ENCODE measurements at places on chromosomes 1 and 21.

DNA sequence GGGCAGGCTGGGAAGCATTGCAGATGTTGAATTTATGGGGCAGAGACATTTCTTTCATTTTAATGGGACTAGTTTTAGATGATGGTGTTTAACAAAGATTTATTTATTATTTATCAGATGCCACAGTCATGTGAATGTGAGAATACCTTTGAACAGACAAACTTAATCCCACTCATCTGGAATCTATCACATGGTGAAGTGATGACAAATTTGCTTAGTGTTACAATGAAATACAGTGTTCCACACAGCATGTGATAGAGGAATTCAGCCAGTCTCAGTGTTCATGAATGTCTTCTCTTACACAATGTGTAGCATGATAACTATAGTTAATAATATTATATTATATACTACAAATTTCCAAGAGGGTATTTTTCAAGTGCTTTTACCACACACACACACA, 1361.7 kb upstream of the B3GALT2 start:
- no peak for DNase-seq

- no peak for DNase-seq
Observed at GRCh38 chr1:244077473-244078220, 26.6 kb downstream of the ZBTB18 start.

DNA sequence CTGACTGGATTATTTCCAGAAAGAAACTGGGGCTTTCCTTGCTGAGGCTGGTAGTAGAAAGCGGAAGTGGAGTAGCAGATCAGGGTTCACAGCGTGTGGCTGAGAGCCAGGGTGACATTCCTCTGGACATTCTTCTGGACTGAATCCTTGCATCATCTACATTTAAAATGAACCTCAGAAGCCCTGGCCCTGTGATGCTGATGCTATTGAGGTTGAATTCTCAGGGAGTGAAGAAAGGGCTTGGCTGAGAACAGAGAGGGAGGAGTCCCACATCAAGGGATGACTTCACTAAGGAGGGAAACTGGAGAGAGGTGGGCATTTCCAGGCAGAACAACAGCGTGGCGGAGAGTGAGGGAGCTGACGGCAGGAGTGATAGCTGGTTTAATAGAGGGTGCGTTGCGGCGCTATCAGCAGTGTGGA, 102.3 kb upstream of the LMO4 start:
- no peak for DNase-seq

- peak; percentile 50 for DNase-seq
Observed at GRCh38 chr21:42164064-42164789, 54.7 kb upstream of the ABCG1 start.

DNA sequence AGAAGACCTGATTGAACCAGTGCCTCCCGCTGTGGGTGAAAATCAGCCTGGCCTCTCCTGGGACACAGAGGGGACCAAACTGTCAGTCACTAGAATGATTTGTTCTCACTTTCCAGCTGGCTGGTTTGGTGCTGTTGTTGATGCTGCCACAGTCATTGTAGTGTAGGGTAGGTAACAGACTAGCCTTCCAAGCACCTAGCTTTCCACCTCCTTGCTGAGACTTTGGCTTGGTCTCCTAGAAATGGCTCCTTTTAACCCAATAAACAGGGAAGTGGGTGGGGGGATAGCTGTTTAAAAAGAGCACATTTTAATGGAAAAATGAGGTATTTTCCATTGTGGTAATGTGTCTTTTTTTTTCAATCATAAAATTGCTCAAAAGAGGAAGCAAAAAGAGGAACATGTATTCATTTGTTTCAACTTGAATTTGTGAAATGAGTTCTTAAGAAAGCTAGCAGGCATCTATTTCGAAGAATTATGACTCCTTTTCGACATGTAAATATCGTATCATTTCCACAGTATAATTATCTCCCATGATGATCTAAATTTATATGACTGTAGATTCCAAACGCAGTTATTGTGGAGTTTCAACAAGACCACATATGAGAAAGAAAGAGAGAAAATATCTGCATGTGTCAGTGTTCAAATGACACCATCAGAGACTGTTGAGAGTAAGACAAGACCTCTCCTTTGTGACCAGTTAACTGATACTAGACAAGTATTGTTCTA, 190.1 kb downstream of the HLX start:
- DNase-seq: no peak

DNA sequence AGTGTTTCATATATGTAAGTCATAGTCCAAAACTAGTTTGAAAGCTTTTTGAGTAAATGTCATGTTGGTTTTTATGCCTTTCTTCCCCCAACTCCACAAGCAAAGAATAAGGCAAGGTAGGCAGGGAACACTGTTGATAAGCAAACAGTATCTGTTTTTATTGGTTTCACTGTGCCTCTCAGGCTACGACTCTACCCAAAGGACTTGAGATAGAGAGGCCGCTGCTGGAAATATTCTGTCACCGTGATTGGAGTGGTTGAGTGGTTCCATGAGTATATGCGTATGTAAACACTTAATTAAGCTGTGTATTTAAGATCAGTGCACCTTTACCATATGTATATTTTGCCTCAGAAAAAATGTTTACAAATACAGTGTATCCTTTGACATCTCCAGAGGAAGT, 138.1 kb upstream of the KIF26B start:
- no peak for DNase-seq

DNA sequence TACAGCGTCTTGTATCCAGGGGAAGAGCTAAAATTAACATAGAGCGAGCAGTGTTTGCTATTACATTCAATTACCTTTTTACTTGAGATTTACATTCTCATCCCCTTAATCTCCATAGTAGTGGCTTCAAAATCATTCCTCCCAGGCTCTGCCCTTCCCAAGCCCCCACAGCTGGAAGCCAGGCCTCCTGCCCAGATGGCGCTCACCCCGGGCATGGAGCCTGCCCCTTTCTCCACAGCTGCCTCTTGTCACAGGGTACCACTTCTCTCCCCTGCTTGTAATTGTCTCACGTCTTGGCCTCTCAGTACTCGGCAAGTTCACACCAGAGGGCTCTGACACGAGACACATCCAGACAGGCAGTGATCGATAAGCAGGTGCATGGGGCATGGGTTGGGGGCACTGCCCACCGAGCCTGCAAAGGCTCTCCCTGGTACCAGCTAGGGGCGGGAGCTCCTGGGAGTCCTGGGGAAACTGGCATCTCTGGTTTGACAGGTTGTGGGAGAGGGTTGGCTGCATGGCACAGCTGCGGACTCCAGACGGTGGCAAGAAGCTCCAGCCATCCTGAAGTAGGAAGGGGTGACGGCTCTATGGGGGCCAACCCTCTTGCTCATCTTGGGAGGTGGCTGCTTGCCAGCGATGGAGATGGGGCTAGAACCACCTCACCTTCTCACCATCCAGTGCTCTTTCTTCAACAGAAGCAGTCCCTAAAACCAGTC, 20.1 kb downstream of the CASZ1 start:
- DNase-seq: no peak

DNA sequence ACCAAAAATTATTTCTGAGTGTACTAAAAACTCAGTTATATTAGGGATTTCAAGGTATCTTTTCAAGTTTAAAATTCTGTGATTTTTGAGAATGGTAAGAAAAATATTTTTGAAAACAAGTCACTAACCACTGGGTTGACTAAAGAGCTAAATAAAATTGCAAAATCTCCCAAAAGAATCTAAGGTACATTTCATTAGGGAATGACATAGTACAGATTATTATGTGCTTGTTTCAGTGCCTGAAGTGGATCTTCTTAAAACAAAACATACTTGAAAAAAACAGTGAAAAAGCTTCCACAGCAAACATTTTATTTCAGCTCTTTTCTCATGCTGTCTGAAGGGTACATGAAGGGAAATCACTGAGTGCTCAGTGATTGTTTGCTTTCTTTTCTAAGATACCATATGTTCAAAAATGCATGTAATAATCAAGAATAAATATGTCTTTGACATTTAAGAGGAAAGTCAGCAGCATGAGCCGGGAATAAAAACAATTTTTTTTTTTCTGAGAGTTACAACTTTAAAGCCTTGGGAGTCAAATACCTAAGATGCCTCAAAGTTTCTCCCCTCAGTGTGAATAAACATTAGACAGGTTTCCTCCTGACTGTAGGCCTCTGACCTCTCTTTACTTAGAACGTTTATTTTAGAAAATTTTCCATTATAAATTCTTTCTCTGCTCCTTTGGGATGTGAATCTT, 200.7 kb downstream of the KCNT2 start:
- no peak for DNase-seq

GRCh38 chr21:45854690-45855247, 126.8 kb upstream of the COL6A1 start:
- DNase-seq: no peak

DNA sequence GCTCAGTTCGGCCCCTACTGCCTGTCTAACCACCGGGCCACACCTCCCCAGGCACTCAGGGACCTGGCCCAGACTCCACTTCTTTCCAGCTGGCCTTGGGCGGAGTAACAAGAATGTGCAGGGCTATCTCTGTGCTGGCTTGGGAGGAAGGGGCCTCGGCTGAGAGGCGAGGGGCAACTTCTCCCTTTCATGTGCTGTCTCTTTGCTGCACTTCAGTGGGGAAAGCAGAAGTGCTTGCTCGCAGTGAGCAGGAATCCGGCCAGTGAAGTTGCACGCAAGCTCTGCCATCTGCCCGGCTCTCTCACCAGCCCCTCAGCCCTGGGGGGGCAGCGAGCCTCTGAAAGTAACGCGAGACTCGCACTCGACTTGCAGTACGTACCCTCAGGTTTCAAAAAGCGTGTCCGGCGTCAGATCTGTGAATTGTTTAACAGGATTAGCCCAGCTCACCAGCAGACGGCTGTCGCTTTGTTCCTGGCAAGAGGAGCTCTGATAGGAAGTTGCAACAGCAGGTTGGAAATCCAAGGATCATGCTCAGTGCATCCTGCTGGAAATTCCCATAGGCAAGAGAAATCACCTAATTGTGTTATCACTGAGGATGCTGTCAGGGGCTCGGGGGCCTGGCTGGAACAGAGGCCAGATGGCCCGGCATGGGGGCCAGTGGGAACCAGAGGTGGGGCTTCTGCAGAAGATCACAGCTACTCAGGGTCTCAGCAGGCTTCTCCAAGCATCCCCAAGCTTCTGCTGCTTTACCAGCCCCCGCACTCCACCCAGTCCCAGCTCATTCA, 221.1 kb downstream of the NPHP4 start:
- no peak for DNase-seq

GRCh38 chr1:41955461-41956159, 36.9 kb upstream of the HIVEP3 start:
- no peak for DNase-seq

GRCh38 chr1:198637157-198637556, 1.7 kb upstream of the PTPRC start:
- DNase-seq: no peak

DNA sequence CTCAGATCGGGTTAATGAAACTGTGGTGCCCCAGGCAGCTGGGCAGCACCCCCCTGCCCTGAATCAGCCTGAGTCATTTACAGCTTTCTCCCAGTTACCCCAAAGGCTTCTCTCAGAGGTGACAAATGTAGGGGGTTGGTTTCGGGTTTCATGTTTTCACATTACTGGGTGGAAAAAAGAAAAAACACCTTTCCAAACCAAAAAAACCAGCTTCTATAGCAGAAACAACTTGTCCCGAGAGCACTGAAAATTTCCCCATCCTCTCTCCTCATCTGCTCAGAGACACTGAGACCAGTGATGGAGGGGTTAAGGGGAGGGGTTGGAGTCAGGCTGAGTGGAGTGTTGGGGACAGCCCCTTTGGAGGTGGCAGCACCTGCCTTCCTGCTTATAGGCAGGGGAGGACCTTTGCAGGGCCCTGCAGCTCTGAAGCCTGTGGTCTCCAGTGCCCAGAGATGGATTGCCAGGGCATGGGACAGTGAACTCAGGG, 15.6 kb downstream of the UTP11 start:
- no peak for DNase-seq

DNA sequence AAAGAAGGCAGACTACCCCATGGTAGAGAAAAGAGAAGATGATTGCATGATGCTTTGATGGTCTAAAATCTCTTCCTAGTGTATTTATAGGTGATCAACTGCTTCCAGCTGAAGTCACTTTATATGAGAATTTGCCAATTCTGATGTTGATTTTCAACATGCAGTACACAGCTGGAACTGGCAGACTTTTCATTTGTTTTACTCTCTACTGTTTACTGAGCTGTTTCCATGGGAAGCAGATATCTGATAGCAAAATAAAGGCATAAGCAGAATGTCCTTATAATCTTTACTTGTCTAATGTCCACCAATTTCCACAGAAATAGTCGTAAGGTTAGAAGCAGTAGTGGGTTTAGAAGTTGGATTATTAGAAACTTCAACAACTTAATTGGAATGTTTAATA, 74.9 kb downstream of the SYDE2 start:
- no peak for DNase-seq

Measured in natural killer cell (primary cell).